ENCODE measurements at places on chromosomes 3 and 15.

DNA sequence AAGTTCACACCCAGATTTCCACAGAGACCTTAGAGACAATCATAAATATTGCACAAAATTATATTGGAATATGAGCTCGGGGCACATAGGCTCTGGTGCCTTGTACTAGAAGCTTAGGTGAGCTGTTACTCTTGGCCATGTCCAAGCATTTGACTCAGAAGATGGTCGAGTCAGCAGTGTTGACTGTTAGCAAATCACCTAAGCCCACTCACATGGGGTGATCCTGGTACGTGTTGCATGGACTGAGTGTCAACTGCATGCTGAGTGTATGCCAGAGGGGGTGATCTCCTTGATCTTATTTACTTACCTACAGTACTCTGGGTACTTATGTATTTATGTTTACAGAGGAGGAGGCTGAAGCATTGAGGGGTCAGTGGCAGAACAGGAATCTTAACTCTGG is 14.0 kb downstream of the SMAD3 start:
- DNase-seq, result no peak

DNA sequence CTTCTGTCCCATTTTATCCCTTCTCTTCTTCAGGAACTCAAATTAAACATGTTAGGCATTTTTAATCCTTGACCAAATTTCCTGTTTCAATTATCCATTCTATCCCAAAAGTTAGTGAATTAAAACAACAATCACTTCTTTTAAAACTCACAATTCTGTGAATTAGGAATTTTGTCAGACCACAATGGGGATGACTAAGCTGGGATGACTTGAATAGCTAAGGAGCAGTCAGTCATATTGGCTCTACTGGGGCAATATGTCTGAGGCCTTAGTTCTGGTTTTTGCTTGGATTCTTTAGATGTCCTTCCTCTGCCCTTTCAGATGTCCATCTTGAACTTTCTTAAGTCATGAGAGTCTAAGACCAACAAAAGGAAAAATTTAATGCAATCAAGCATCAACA is 178.2 kb upstream of the TGFBR2 start:
- no peak for DNase-seq

- no peak for DNase-seq
Observed at GRCh38 chr3:32577581-32578556, 7.2 kb upstream of the DYNC1LI1 start.

DNA sequence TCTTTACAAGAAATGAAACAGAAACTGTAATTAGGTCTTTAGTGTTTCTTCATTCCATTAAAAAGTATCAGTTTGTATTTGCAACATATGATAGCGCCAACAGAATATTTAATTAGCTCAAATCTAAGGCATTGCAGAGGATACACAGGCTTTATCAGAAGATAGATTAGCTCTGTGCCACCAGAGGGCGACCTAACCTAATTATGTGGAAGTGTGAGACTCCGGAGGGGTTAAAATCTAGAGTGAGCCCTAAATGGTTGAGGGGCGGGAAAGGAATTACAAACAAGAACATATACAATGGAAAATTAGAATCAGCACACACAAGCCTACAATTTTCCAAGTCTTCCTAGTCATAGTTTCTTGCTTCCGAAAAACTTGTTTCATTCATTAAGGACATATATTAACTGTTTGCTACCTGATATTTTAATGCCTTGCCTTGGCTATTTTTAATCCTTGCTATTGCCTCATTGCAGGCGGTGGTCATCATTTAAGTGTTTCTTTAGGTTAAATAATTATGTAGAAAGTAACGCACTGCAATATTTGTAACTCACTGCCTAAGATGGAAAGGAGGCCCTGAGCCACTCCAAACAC is 18.0 kb upstream of the RYR3 start:
- no peak for DNase-seq

DNA sequence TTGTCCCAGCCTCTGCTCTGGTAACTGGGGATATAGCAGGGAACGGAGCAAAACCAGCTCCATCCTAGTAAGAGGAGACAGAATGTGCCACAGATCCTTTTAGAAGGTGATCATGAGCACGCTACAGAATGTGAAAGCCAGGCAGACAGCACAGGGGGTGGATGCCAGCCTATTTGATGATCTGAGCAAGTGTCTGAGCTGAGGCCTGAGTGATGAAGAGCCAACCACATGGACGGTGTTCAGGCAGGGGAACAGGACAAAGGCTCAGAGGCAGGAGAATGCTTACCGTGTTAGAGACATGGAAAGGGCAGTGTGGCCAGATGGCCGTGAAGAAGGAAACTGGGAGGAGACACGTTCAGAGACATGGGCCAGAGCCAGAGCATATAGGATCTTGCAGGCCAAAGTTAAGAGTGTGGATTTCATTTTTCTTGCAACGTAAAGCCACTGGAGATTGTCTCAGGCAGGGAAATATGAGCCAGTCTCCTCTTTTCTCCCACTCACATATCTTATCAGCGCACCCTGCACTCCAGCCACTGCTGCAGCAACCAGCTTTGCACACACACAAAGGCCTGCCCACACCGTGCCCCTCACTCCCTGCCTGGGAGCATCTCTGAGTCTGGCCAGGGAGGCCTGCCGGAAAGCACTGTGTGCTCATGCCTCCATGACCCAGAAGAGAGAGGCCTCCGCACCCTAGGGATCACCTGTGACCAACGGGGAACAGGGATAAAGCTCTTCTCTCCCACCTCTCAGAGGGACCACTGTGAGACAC is 20.1 kb downstream of the RAB43 start:
- no peak for DNase-seq

DNA sequence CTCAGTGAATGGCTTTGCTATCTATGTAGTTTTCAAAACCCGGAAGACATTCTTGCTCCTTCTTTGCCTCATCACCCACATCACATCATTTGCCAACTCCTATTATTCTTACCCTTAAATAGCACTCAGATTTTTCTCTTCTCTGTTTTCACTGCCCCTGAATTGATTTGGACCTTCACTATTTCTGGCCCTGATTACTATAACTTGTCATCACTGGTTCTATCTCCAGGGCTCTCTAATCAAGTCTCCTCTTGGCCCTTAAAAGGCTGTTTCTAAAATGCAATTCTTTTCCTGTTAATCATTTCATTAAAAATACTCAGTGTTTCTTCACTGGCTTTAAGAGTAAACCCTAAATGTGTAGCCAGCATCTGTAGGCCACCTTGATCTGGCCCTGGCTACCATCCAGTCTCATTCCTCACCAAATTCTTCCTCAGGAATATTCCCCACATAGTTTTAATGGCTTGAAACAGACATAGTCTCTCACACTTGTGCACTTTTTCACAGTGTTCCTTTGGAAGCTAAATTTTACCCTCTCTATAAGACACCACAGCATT is 437.1 kb upstream of the CBLB start:
- no peak for DNase-seq

DNA sequence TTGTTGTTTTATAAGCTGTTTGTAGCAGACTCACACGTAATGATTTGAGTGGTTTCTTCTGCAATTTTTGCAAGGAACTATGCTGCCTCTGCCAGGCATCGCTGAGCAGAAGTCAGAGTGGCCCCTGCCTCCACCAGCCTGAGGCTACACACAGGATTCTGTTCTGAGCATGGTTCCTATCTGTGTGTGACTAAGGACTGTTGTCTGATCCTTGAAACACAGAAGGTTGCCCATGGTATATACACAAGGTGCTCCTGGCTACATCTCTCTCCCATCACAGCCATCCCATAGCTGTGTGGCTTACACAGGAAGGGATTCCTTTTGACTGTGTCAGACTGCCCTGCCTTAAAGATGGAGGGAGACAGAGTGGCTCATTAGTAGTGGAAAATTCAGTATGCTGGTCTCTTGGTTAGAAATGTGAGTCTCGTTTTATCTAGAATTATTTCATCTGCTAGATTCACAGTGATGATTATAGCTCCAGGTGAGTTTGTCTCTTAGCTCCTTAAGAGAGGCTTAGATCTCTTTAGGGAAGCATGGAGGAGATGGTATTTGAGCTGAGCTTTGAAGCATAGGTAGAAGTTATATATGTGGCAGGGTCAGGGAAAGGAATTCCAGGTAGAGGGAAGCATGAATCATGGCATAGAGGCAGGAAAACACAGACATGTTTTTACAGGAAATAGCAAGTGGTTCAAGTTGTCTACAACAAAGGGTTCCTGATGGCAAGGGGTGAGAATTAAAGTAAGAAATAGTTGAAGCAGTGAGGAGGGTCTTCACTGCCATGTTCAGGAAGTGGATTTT is 37.5 kb downstream of the SNAPC5 start:
- no peak for DNase-seq

DNA sequence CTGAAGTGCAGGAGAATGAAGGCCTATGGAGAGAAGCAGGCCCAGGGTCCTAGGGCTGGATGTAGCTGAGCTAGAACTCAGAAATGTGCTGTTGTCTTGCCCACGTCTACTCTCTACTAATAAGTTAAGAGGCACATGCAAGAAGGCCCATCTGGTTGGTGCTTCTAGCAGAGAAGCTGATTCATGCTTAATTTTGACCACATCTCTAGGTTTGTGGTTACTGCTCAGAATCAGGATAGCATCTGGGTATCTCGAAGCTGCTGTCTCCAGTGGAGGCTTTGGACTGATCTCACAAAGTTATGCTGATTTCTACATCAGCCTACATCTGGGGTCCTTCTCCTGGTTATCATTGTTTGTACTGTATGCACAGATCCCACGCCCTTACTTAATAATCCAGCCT is 87.3 kb downstream of the CACNA1D start:
- no peak for DNase-seq

GRCh38 chr3:64188810-64189560 is 36.3 kb downstream of the PRICKLE2 start:
- no peak for DNase-seq

GRCh38 chr15:69076756-69077155 is 62.3 kb downstream of the NOX5 start:
- no peak for DNase-seq

DNA sequence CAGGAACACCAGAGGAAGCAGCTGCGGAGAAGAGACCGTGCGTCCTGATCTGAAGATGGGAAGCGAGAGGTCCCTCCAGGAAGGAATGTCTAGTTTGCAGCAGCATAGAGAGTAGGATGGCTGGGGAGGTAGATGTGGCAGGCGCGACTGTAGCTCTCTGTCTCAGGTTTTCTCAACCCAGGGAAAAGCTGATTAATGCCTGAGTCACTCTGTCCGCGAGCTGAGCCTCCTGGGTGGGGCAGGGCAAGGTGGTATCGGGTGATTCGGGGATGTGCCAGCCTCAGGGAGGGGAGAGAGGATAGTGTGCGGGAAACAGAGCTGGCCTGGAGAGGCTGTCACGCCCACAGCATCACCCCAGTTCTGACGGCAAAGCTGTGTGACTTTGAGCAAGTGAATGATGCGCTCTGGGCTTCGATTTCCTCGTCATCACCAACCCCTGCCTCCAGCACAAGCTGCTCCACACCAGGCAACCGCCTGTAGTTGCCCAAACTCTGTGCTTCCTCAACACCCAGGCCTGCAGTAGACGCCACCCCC is 28.4 kb downstream of the CPN2 start:
- no peak for DNase-seq

GRCh38 chr3:23713641-23714040 is 92.1 kb upstream of the UBE2E1 start:
- no peak for DNase-seq

- DNase-seq, result no peak
Observed at GRCh38 chr3:66433522-66433782, 67.4 kb downstream of the LRIG1 start.

GRCh38 chr3:16234281-16234680 is 30.5 kb downstream of the DPH3 start:
- no peak for DNase-seq

- DNase-seq, result no peak
Observed at GRCh38 chr3:37144806-37145205, 29.6 kb downstream of the LRRFIP2 start.

GRCh38 chr3:107100137-107100536 is 277.1 kb upstream of the CCDC54 start:
- no peak for DNase-seq

- DNase-seq, result no peak
Observed at GRCh38 chr3:141708367-141708766, 29.7 kb upstream of the RNF7 start.

GRCh38 chr3:178540184-178540583 is 3.9 kb downstream of the KCNMB2 start:
- no peak for DNase-seq

- DNase-seq, result no peak
Observed at GRCh38 chr3:10224794-10225665, 23.2 kb upstream of the TATDN2 start.

GRCh38 chr3:11610700-11611275 is 32.9 kb downstream of the VGLL4 start:
- no peak for DNase-seq

DNA sequence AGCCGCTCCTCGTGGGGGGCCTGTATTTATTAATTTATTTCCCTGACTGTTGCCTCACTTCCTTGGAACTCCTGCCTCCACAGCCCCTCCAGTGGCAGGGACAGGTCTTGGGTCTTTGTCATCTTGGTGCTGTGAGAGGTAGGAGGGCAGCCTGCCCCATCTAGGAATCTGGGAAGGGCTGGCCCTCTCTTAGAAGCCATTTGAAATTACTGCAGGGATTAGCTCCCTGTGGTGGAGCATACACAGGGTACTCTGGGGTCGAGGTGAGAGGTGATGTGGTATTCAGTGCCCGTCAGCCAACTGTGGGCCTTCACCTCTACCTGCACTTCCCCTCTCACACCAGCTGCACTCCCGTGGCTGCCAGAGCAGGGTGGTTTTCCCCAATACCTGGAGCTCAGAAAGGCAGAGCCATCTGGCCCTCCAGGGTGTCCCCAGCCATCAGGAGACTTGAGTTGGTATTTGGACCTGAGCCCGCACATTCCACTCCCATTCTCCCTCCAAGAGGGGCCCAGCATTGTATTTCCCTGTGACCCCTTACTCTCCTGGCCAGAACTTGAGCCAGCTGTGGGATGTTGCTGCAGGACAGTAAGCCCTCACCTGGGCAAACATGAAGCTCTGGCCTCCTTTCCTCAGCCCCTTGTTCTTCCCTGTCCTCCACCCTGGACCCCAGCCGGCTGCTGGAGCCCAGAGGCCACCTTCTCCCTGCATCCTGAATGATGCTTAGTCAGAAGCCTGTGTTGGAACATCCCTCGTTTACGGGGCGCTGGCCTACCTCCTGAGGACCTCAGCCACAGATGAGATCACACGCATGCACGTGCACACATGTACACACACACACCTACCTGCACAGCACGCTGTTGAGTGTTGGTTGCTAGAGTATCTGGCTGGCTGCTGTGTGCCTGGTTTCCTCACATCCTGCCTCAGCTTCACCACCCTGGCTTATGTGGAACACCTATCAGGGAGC is 2.0 kb upstream of the JMJD7 start:
- no peak for DNase-seq

GRCh38 chr15:78085928-78086327 is 6.4 kb upstream of the SH2D7 start:
- DNase-seq, result no peak

DNA sequence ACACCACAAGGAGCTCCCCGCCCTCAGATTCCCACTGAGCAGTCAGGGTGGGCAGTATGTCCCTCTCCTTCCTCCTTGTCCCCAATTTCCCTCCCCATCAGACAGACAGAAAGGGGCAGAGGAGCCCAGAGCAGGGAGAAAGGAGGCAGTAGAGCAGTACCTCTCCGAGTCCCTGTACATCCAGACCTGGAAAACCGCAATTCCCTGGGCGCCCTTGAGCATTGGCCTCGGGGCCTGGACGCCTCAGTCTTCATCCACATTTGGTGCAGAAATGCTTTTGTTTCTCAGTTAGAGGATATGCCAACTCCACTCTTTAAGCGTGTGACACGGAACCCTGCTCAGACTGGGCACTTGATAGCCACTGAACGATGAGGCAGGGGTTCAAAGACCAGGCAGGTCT is 5.9 kb downstream of the ISG20 start:
- DNase-seq, result no peak

GRCh38 chr3:16309558-16309957 is 44.5 kb downstream of the OXNAD1 start:
- no peak for DNase-seq
